Stimulated activated CD4-positive, alpha-beta T cell treated with anti-CD3 and anti-CD28 coated beads, Interleukin-2, amount 100 ng/mL, for 4 hours (primary cell): ENCODE measurements at places on chromosomes 3 and 15.

DNA sequence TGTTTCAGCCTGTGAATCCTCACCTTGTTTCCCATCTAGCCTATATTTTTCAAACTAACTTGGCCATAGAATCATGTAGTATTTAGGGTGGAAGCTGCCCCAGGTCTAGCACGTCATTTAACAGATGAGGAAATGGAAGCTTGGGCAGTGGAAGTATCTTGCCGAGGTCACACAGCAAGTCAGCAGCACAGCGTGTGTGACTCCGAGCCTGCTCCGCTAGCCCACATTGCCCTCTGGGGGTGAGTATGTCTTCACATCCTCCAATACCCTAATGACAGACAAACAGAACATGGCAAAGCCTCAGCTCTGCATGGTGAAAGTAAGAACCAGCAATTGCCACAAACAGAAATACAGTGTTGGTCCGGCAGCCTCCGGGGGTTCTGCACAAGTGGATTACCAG lies 2.2 kb upstream of the CCR5 start:
- peak; percentile 24 for DNase-seq

- no peak for DNase-seq
Measured at GRCh38 chr15:39888809-39889208, 31.3 kb downstream of the GPR176 start.

- no peak for DNase-seq
Measured at GRCh38 chr3:155497930-155498647, 204.6 kb upstream of the STRIT1 start.

DNA sequence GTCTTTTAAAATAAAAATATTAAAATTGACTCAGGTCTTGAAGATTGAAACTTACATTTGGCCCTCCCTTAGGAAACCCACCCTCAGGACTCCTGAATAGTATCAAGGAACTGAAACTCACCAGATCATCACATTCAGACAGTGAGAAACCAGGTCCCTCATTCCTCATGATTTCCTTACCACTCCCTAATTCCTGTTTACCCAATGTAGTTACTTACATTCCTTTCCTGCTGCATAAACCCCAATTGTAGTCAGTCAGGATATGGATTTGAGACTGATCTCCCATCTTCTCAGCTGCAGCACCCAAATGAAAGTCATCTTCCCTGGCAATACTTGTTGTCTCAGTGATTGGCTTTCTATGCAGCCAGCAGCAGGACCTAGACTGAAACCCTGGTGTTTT lies 8.6 kb downstream of the ATP13A4 start:
- no peak for DNase-seq

DNA sequence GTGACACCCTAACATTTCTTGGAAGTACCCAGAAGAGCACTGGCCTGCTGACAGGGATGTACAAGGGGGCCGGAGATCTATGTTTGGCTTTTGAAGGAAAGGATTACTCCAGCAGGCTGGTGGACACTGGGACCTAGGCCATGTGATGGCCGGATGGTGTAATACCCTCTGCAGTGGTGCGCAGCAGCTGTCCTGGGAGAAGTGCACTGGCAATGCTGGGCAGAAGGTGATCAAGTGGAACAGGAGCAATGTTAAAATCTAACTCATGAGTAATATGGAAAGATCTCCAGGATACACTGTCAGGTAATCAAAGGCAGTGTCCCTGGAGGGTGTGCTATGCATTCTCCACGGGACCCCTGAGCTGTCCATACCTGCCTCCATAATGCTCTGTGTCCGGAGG lies 71.2 kb upstream of the POMGNT2 start:
- no peak for DNase-seq

DNA sequence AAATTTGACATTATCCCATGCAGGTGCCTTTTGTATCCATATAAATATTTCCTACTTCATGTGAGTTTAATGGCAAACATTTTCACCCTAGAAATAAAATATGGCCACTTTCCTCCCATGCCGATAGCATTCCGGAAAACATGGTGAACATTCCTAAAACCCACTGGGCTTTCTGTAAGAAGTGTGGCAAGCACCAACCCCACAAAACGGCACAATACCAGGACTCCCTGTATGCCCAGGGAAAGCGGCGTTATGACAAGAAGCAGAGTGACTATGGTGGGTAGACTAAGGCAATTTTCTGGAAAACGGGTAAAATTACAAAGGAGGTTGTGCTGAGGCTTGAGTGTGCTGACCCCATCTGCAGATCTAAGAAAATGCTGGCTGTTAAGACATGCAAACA lies 7.6 kb downstream of the ANXA2 start:
- DNase-seq, result no peak

GRCh38 chr15:28955160-28955992 lies 69.6 kb downstream of the APBA2 start:
- no peak for DNase-seq

- DNase-seq, result no peak
Measured at GRCh38 chr15:66502491-66502890, 2.2 kb downstream of the RPL4 start.

- DNase-seq, result no peak
Measured at GRCh38 chr3:19250959-19251610, 102.8 kb downstream of the KCNH8 start.

DNA sequence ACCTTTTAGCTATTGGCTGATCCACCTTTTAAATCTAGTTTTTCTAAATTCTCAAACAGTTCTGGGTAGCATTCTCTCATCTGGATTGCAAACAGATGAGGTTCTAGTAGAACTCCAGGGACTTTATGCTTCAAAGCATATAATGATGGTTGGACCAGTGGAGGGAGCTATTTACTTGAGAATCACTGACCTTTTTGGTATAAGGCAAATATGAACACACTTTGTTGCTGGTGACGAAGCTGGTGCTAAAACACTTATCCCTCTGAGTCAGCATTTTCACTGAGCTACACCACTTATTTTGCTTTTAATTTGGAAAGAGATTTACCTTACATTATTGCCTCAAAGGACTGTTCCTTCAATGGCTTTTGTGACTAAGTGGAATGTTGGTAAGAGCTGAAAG lies 58.6 kb upstream of the SLITRK3 start:
- DNase-seq, result no peak

DNA sequence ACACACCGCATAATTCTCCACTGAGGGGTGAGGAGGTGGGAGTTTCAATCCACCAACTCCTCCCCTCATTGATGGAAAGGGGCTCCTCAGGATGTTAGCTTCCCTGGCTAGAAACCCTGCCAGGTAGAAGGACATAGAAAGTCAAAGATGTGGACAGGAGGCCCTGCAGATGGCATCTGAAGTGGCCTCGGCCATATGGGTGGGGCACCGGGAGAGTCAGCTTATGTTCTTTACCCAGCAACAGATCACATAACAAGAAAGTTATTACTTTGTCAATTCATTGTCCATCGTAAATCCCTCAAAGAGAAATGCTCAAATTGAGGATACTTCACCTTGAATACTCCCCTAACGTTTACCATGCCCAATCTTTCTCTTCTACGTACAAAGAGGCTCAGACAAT lies 97.3 kb upstream of the ARHGEF3 start:
- no peak for DNase-seq

DNA sequence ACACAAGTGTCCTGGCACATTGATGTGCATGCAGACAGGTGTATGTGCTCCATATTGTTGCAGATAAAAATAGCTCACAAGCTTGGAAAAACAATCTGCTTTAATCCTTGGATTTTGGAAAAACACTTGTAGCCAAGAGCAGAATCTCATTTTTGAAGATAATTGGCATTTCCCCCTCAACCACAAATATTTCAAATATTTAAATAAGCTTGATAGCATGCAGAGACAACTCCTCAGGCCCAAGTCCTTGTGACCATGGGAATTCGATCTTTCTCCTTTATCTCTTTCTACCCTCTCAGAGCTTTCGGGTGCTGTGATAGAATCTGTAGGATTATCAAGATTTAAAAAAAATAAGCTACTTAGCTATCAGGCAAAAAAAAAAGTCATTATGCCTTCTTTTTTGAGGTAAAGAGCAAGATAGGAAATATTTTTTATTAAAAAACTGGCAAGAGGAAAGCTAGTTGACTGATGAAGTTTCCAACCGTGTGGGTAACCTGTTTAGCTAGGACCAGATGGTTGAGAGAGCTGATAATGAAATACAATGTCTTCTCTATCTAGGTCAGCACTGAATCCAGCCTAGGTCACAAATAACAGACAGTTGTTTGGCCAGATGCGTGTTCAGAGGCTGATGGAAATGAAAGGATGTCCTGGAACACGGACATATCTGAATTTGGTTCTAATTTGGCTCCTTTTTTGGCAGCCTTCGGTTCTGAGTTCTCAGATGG lies 54.9 kb upstream of the SNRK start:
- no peak for DNase-seq

GRCh38 chr15:56608993-56609392 lies 124.3 kb downstream of the ZNF280D start:
- no peak for DNase-seq

- DNase-seq, result no peak
Measured at GRCh38 chr15:75327005-75327404, 8.9 kb upstream of the COMMD4 start.

DNA sequence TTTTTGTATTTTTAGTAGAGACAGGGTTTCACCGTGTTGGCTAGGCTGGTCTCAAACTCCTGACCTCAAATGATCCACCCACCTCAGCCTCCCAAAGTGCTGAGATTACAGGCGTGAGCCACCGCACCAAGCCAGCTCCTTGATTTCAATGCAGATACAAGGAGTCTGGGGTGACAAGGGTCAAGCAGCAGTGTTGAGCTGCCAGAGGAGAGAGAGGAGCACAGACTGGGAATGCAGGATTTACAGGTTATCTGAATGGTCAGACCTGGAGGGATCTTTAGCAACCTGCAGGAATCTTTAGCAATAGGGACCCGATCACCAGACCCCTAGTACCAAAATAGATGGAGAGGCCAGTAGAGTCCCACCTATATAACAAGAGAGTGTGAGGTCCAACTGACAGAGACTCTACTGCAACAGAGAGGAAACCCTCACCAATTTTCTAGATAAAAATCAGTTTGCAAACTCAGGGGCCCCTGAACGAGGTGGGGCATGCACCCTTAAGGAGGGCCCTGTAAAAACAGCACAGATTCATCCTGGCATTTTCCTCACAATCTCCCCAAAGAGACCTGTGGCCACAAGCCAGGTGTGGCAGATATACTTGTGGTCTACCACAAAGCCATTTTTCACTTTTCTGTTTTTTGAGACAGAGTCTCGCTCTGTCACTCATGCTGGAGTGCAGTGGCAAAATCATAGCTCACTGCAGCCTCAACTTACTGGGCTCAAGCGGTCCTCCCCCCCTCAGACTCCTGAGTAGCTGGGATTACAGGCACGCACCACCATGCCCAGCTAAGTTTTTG lies 10.7 kb upstream of the SHISA5 start:
- DNase-seq, result no peak

DNA sequence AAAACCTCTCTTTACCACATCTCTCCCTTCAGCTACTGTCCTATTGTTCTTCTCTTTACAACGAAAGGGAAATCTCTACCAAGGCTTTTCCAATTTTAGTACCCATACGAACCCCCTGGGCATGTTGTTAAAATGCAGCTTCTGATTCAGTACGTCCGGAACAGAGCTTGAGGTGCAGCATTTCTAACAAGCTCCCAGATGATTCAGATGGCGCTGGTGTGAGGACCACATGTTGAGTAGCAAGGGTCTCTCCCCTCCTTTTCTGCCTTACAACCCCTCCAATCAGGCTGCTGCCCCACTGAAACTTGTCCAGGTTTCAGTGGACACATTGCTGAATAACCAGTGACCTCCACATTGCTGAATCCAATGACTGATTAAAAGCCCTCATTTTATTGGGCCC lies 177.1 kb upstream of the FEZF2 start:
- no peak for DNase-seq

DNA sequence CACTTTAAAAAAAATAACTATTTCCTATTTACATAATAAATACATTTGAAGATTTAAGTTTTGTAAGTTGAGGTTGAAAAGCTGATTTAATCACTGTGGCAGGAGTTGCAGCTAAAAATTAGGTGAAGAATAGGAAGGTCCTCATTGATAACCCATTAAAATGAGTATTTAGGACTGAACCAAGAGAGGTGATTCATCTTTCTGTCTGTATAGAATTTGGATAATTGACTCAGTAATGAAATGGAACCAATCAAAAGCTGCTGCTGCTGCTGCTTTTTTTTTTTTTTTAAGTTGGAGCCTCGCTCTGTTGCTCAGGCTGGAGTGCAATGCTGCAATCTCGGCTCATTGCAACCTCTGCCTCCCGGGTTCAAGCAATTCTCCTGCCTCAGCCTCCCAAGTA lies 190.5 kb downstream of the KLHL25 start:
- DNase-seq, result no peak

GRCh38 chr3:155949453-155950217 lies 79.2 kb downstream of the GMPS start:
- DNase-seq, result no peak

GRCh38 chr3:41963823-41964222 lies 1.9 kb upstream of the ULK4 start:
- no peak for DNase-seq

DNA sequence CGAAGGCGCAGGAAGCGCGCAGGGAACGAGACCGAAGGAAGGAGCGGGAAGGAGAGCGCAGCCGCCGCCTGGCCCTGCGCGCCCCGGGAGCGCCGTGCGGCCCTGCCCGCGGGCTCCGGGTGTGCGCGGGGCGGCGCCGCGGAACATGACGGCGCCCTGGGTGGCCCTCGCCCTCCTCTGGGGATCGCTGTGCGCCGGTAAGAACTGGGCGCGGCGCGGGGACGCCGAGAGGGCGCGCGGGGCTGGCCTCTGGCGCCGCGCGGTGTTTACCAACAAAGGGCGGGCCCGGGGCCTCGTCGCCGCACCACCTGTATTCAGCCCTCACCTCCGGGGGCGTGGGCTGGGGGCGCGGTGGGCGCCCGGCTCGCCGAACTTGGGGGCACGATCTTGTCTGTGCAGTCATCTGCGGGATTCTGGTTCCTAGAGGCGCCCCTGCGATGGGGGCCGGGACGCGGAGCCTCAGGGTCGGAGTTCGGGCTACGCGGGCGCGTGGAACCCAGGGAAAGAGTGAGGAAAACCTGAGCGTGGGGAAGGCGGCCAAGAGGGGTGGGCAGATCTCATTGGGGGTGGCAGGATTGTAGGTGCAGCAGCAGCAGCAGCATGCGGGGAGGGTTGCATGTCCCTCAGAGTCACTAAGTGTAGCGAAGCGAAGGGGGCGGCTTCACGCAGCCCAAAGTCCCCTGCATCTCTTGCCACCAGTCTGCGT lies 641 bp downstream of the ACVR2B start:
- no peak for DNase-seq

DNA sequence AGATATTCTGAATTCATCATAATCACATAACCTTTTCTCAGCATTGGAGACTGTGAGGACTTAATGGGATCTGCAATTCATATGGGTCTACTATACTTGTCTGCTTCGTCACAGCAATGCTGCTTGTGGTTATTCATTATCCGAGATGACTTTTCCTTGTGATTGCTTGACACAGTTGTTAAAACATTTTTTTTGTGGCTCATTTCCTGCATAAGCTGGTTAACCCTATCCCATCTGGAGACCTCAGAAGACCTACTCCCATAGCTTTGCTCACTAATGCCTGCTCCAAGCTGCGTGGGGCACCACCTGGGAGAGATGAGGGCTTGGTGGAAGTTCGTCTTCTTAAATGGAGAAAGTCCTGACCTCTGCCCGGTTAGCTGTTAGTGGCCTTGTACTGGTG lies 360.8 kb downstream of the CHST2 start:
- no peak for DNase-seq

GRCh38 chr3:37813403-37813802 lies 48.3 kb upstream of the CTDSPL start:
- DNase-seq, result no peak
